ENCODE measurements at places on chromosomes 4 and X. TPM values are rescaled to one million over a fixed set of nuclear protein-coding genes. Genes with fewer than 3 reads are reported as not detected.

- no peak for DNase-seq
These were observed 48.3 kb downstream of the ABLIM2 start for GRCh38 chr4:8110071-8110986.

DNA sequence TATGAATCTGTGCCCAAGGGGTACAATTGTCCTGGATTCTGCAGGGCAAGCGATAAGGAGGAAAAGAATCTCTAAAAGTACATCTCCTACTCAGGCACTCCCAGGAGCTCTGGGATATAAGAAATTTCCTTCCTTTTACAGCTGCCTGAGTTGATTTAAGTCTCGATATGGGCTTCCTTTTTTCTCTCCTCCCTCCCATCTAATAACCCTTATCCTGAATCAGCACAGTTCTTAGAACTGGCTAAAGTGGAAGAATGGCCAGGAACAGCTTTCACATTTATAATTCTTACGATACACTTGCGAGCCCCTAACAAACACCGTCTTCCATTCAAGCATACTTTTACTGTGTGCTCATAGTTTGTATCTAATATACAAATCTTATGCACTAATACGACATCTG, 21.2 kb downstream of the LRP2BP start:
- no peak for DNase-seq

DNA sequence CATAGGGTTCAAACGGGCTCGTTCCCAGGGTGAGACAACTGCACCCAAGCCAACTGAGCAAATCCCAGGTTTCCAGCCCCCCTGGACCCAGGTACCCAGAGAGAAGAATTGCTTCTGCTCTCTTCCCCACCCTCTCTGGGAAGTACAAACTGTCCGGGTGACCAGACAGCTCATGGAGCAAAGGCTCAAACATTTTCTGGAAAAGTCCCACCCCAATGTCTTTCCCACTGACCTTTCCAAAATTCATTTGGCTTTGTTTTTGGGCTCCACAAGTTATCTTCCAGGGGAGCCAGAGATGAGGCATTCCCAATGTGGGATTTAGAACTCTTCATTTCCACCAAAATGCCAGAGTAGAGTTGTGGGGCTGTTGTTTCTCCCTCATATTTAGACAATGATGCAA, 80.2 kb upstream of the PLAC1 start:
- no peak for DNase-seq

GRCh38 chrX:13371186-13371585, 51.3 kb upstream of the ATXN3L start:
- DNase-seq, result no peak

DNA sequence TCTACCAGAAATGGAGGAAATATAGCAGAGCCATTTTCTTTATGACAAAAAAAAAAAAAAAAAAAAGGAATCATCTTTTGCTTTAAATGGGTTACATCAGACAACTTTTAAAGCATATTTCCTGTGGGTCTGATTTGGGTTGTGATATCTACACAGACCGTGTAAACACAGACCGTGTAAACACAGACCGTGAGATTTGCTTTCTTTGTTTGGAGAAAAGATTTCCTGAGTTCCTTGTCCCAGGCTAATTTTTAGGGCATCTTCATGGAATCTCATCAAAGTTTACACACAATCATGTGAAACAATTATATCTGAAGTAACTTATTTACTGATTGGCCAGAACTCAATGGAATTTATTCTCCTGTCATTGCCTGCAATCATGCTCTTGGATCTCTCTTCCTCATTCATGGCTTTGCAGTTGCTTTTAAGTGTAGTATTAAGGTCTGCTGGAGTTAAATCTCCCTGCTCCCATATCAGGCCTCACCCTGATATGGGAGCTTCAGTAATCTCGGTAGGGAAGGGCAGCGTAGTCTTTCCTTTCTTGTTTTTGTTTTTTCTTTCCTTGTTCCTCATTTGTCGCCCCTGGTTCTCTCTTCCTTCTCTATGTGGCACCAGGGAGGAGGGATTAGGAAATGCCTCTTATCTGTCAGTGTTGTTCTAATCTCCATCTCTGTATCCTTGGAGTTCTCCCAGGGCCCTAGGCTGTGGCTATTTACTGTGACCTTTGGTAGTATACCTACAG, 248.6 kb upstream of the JADE1 start:
- peak; percentile 45 for DNase-seq

GRCh38 chr4:163818673-163819072, 324.2 kb downstream of the TMA16 start:
- DNase-seq, result no peak

- no peak for DNase-seq
These were observed 555.0 kb upstream of the DIPK2B start for GRCh38 chrX:45755703-45756102.

GRCh38 chrX:70172964-70173363, 4.3 kb upstream of the DGAT2L6 start:
- DNase-seq, result no peak

DNA sequence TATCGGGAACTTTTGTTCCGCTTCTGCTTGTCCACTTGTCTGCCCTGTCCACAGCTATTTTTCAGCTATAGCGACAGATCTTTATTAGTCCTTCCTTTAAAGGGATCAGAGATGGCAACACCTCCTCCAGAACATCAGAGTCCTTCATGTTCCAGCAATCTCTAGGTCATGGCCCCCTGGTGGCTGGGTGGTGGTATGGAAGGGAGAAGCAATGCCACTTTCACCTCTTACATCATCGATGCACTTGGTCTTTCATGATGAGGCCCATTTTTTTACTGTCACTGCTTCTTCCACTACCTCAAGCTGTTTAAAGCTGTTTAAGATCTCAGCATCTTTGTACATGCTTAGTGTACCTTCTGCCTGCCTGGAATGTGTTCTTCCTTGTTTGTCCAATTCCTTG, 106.7 kb downstream of the ARHGAP6 start:
- DNase-seq, result peak; percentile 31

DNA sequence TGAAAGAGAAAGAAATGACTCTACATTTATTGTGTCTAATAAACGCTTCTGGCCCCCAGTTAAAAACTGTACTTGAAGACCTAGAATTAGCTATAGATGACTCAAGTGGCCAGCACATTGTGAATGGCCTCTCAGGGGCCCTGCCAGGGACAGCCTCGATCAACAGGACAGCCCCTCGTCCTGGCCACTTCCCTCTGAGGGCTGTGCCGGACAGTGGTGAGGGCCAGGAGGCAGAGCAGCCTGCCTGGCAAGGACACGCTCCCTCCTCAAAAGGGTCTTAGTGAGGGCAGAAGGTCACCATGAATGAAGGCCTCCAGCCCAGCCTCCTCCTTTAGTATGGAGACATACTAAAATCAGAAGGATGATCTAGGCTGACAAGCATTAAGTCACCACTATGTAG, 16.5 kb downstream of the RNF212 start:
- no peak for DNase-seq

DNA sequence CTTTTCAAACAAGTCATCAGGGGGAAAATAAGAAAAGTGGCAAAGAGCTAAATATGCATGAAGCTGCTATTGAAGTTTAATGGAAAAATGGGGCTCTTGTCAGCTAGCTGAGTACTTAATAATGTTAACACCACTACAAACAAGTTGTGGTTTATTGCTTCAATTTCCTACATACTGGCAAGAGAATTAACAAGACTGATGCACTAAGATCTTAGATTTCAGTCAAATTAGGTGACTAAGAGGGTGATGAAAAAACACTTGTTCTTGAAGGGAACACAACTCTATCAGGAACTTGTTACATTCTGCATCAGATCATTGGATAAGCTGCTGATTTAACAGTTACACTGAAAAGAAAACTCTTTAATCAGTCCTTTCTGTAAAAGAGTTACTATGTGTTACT, 234.6 kb upstream of the AFF2 start:
- no peak for DNase-seq

DNA sequence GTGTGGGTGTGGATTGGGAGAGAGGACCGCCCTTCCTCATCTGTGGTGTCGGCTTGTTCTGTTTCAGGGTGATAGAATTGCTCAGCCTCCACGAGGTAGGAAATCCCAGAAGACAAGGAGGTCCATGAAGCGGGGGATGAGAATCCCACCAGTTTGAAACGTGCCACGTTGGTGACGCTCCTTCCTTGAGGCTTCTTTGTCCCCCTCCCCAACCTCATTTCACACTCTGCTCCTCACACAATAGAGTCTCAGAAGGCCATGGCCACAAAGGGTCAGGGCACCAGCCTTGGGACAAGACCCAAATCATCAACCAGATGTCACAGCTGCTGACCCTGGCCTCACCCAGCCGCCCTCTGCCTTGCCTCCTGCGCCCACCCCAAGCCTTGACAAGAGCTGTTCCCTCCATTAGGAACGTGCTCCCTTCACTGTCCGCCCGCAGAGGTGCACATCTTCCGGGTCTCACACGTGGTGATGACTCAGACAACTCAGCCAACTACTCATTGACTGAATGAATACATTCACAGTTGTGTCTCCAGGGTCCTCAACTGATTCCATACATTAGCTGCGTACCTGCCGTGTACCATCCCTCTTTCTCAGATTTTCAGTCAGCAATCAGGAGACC, 18.3 kb downstream of the BLOC1S4 start:
- no peak for DNase-seq

DNA sequence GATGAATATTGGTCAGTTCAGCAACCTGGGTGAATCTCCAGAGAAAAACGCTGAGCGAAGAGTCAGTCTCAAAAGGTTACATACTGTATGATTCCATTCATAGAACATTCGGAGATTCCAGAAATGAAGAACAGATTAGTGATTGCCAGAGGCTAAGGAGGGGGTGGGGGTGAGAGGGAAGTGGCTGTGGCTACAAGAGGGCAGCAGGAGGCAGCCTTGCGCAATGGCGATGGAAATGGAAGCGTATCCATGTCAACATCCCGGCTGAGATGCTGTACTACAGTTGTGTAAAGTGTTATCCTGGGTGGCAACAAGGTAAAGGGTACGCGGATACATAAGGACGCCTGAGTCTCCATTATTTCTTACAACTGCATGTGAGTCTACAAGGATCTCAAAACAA, 18.0 kb downstream of the LYAR start:
- no peak for DNase-seq

DNA sequence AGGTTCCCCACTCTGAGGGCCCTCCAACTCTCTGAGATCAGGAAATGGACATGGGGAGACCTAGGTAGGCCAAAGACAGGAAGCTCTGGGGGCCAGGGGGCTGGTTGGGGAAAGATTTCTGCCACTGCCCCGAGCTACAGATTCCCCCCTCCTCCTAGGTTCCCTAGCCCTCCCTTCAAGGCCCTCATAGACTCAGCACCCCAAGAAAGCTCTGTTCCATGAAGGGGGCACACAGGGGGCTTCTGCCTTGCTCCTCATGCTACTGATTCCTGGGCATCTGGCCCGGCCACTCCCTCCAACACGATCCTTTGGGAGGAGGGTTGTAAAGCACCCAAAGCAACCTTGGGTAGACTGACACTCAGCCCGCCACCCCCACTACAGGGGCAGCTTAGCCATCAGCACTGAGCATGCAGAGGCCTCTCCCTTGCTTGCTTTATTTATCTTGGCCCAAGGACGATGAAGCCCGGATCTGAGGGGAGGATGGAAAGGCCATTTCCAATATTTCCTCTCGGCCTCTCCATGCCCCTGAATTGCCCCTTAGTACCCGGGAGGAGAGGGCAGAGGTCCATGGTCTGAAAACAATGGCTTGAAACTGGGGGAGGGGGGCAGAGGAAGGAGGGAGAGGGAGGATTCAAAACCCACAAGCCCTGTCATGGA, 146.7 kb downstream of the PJA1 start:
- no peak for DNase-seq

DNA sequence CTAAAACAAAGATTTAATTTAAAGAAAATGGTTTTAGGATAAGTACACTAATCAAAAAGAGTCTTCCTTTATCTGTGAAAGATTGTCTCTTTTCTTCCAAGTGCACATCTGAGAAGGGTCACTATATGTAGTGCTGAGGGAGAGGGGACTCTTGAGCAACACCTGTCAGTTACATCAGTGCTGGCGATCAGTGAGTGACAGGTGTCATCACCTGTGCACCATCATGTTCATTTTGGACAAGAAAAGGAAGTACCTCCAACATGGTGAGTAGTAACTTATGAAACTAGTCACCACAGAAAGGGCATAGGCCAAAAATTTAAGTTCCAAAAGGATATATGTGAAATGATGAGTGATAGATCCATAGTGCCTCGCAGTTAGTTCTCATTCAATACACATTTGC, 55.7 kb downstream of the MCUB start:
- no peak for DNase-seq

The SPANXN4 gene
- not detected for total RNA-seq

The COL4A6 gene
- 0.21 TPM for total RNA-seq

The USP26 gene
- total RNA-seq, result not detected

The MGARP gene
- total RNA-seq, result 0.72 TPM

The CCDC120 gene
- total RNA-seq, result 0.31 TPM

The RNF128 gene
- total RNA-seq, result not detected
